ENCODE measurements at places on chromosomes 5 and 9. TPM values are rescaled to one million over a fixed set of nuclear protein-coding genes. Genes with fewer than 3 reads are reported as not detected.

Gene CYSRT1
- 3.6 TPM for total RNA-seq

Gene TAF7
- 79.6 TPM for total RNA-seq

Gene MRRF
- total RNA-seq: 47.1 TPM

Gene GLIPR2
- total RNA-seq: 0.19 TPM

Gene NSA2
- total RNA-seq: 203 TPM

Gene NAIP
- total RNA-seq: 9.0 TPM

Gene LCN9
- not detected for total RNA-seq

Gene C9orf153
- not detected for total RNA-seq

Gene NKD2
- total RNA-seq: 0.47 TPM

Gene NR5A1
- not detected for total RNA-seq

Gene PLPPR1
- not detected for total RNA-seq

Gene CDC20B
- total RNA-seq: not detected

Gene SLCO6A1
- total RNA-seq: not detected

Gene LRSAM1
- total RNA-seq: 12.0 TPM

Gene SHISAL2B
- not detected for total RNA-seq

Gene TLR4
- 0.12 TPM for total RNA-seq

Gene TMEM215
- not detected for total RNA-seq
